Stimulated activated CD4-positive, alpha-beta T cell treated with anti-CD3 and anti-CD28 coated beads, Interleukin-1b, Interleukin-23, amount 100 ng/mL, for 1 hour (primary cell): ENCODE measurements at places on chromosomes 4 and X.
A peak's percentile ranks its signal among the peaks of the same experiment; 100 is the strongest.

GRCh38 chr4:183485411-183486160 is 19.3 kb upstream of the ING2 start:
- no peak for DNase-seq

DNA sequence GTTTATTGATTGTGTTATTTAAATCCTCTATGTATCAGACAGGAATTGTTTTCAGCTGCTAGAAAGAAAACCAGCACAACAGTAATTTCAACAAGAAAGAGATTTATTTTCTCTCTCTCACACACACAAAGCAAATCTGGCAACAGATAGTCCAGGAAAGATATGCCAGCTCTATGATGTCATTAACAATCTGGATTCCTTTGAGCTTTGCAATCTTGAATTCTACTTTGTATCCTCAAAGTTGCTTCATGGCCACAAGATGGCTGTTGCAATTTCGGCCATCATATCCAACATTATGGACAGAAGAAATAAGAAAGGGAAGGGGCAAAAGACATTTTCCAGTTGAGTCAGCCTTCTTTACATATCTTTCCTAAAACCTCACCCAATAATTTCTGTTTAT is 19.8 kb upstream of the FMR1 start:
- no peak for DNase-seq

DNA sequence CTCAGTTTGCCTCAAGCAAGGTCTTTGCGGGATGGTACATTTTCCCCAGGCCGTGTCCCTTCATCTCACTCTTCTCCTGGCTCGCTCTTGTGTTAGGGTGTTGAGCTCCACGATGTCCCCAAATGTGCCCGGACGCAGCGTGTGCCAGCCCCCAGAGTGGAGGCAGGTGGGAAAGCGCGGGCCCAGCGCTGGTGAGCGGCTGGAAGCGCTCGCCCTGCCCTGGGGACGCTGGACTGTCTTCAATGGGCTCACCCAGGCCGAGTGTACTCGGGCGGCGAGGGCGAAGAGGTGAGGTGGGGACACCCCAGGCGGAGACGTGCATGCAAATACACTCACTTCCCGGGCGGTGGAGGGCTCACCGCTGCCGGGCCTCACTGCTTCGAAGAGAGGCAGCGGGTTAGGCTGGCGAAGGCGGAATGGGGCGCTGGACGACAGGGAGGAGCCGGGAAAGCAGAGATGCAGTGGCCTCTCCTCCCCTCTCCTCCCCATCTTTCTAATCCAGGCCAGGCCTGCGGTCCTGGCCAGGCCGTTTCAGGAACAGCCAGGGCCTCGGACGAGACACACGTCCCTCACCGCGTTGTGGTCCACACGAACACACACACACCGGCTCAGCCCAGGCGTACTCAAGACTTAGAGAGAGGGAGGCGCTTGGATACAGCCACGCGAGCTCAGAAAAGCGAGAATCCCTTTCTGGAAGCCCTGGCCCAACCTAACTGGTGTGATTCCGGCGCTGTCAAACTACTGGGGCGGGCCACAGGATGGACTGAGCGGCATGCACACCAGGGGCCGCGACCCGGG is 2.2 kb downstream of the NKX6-1 start:
- no peak for DNase-seq

DNA sequence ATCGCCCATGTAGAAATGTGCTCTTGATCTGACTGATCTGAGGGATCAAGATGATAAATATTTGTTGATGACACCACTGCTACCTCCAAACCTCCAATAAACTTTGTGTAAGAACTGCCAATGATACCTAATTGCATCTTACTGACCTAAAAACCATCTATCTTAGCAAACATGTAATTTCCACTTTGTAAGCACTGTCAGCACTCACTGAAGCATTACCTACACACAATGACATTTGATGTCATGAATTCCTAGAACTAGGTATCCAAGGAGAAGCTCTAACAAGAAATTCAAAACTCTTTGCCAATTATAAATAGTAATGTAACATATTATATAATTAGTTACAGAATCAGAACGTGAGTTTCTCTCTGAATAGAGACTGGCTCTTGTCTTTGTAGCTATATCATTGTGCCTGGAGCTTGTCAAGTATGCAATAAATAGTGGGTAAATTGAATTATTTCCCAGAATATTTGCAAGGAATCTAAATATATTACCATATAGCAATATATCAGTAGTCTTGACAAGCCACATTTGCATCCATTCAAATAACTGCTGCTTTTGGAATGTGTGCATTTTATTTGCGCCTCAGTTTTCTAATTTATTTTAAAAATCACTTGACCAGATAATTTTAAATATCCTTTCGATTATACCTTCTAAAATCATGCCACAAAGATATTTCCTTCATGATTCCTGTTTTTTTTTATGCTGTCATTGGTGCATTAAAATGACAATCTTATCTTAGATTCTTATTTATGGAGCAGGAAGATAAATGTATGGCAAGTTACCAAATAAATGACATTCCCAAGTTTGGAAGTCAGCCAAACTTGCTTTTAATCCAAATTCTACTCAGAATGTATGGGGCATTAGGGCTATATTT is 232.3 kb upstream of the NEIL3 start:
- no peak for DNase-seq

- DNase-seq, result no peak
Observed at GRCh38 chr4:48905363-48906015, 1.1 kb downstream of the OCIAD2 start.

- DNase-seq, result no peak
Observed at GRCh38 chr4:136664988-136665387, 867.3 kb downstream of the PCDH18 start.

DNA sequence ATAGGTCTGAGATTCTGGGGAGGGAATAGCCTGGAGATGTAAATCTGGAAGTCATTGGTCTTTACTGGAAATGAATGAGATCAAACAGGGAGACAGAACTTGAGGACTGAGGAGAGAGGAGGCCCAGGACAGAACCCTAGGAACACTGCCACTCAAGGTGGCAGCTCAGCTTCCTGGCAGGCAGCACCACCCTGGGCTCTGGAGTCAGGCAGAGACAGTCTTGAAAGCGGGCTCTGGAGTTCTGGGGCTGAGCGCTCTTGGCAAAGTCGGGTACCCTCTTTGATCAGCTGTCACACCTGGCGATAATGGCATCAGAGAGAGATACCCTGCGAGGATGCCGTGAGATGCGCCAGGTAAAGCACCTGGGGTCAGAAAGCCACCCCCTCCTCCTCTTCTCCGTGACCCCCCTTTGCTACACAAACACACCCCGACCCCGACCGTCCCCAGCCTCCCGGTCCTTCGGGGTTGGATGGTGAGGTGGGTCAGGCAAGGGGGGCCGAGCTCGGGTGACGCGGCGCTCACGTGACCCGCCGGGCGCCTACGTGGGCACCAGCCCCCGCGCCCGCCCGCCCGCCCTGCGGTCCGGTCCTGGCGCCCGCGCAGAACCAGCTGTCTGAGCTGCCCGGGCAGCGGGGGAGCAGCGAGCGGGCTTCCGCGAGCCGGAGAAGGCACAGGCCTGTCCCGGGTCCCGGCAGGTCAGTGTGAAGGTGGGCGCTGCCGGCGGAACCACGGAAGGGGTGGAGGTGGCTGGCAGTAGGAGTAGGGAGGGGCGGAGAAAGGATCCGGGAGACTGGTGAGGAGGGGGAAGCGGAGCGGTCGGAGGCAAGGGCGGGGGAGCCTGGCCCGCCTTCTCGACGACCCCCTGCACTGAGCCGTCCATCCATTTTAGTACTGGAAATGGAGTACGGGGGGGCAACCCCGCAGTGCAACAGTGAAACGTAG is at the start of gene TCEAL3:
TCEAL3 (plus strand) TSS at position 600 of the 942 bp plus-strand sequence. CDS start 1,102 bp downstream, outside the sequence.
- DNase-seq, result no peak

DNA sequence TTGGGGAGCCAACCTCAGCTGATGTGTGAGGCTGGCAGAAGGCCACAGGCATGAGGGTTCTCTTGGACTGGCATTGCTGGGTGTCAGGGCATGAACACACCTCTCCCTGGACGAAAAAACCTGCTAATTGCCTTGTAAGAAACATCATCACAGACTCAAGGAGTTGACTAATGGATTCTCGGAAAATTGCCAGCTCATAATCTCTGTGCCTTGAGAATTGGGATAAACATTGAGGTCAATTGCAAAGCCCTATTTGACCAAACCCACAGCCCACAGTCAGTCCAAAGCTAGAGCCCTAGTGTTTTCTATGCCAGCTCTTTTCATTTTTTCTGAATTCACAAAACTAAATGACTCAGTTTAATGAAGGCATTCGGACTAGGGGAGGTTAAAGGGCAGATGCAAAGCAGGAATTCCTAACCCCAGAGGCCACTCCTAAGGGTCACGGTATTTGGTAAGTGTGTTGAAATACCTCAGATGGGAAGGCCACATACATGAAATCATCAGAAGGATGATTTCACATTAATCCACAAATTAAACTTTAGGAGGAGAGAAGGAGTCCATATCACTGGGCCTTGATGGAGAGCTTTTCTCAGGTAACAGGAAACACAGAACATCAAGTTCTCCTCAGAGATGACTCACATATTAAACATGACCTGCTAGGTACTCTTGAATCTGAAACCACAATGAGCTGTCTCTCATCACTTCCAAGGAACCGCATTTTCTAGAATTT is 39.0 kb upstream of the RASL11B start:
- DNase-seq, result no peak

DNA sequence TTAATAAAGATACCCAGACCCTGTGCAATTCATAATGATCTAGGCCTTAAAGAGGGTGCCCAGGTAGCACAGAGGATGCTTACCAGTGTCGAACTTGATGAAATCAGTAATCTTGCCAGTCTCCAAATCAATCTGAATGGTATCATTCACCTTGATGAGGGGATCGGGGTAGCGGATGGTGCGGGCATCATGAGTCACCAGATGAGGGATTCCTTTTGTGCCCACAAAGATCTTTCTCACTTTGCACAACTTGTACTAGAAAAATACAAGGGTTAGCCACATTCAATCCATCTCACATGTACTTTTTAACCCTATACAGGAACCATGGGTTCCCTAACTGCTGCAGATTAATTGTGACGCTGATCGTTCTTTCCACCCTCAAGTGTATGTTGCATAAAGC is 3.3 kb downstream of the RPS4X start:
- no peak for DNase-seq

DNA sequence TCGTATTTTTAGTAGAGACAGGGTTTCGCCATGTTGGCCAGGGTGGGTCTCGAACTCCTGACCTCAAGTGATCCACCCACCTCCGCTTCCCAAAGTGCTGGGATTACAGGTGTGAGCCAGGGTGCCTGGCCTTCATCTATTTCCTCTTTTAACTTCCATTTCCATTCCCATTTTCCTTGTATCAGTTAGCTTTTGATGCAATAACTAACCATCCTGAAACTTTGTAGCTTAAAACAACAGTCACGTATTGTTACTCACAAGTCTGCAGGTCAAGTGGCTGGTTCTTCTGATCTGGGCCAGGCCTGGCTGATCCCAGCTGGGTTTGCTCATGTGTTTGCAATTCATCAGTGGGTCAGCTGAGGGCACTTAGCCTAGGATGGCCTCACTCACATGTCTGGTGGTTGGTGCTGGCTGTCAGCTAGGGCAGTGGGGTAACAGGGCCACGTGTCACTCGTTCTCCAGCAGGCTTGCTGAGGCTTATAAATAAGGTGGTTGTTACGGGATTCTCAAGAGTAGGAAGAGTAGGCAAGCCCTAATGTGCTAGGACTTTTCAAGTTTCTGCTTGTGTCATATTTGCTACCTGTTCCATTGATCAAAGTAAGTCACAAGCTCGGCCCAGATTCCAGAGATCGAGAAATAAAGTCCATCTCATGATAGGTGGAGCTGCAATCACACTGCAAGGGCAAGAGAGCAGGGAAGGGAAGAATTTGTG is 88.2 kb downstream of the SOWAHB start:
- no peak for DNase-seq

DNA sequence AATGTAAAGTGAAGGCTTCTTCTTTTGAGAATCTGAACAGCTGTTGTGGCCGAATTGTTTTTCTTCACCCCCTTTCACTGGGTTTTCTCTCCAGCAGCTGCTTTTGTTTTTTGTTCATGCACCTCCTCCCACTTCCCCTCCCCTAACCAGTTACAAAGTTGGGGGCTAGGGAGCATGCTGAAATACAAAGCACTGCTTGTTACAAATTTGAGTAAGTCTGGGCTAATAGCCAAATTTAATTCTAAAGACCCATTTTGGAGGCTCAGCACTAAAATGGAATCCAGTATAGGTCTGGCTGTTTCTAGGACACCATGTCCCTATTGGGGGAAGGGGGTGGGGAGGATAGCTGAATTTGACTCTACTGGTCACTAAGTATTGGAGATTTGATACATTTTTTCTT is 89.2 kb upstream of the GPM6B start:
- DNase-seq, result no peak

GRCh38 chrX:72245461-72246089 is 6.7 kb upstream of the ERCC6L start:
- DNase-seq, result no peak

DNA sequence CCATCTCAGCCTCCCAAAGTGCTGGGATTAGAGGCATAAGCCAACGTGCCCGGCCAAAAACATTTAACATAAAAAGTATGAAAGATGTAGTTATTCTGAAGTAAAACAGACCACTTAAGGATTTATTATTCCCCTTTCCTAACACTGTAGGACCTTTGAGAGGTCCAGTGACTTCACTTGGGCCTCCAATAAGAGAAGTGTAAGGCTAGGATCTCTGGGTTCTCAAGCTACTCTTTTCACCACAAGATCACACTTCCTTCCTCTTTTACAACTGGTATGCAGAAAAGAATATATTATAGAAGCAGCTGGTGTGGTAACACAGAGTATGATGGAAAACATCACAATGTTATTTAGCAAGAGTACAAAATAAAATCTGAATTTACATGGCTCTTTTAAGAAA is 30.2 kb upstream of the CCNG2 start:
- DNase-seq, result no peak

DNA sequence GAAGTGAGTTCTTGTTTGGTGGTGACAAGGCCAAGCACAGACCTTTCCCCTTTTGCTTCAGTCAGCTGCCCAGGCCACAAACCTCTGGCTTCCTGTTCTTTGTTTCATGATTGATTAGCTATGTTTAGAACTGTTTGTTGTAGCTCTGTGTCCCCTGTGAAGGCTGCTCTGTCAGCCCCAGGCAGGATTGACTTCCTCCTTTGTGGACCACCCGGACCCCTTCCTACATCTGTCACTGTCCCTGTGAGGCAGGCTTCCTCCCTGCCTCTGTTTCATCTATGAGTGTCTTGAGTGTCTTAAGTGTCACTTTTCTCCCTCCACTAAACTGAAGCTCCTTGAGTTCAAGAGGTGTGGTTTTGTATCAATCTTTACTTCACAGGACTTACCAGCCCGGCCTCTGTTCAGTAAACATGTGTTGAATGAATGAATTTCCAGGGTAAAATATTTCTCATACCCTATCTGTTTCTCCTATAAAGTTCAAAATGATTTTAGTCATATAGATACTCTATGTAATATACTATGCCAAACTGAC is 83.5 kb downstream of the ZNF674 start:
- DNase-seq, result no peak

- DNase-seq, result peak; percentile 82
Observed at GRCh38 chr4:26857278-26858034, 3.2 kb upstream of the STIM2 start.

GRCh38 chrX:35800474-35800873 is 2.3 kb downstream of the MAGEB16 start:
- DNase-seq, result no peak

GRCh38 chr4:84852081-84852480 is 114.4 kb downstream of the WDFY3 start:
- DNase-seq, result no peak

GRCh38 chr4:85854546-85854945 is 379.6 kb downstream of the ARHGAP24 start:
- no peak for DNase-seq
